Daoy (cell line): ENCODE measurements at places on chromosomes 4 and X. TPM values are rescaled to one million over a fixed set of nuclear protein-coding genes. Genes with fewer than 3 reads are reported as not detected.
A peak's percentile ranks its signal among the peaks of the same experiment; 100 is the strongest.

GUCY1A1 gene
- 1.4 and 1.5 TPM in 2 replicates for total RNA-seq

DNA sequence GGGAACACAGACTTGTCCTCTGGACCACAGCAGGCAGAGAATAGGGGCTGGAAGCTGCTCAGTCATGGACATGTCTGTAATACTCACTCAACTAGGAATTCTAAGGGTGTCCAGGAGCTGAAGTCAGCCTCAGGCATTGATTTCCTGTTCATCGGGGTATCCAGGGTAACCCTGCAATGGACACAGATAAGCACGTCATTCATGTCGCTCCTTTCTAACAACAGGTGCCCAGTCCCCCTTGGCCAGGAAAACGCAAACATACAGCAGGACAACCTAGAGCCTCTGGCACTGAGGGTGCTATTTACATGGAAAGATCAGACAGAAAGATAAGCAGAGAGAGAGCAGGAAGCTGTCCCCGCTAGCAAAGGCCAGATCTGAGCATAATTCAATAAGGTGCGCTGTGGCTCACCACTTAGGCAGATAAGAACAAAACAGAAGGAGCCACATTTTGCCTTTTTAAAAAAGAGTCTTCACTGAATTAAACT lies 21.3 kb downstream of the QDPR start:
- DNase-seq = no peak

KDM5C gene
- total RNA-seq = 44.1 and 55.8 TPM in 2 replicates

GLUD2 gene
- 0.51 and 2.6 TPM in 2 replicates for total RNA-seq

DNA sequence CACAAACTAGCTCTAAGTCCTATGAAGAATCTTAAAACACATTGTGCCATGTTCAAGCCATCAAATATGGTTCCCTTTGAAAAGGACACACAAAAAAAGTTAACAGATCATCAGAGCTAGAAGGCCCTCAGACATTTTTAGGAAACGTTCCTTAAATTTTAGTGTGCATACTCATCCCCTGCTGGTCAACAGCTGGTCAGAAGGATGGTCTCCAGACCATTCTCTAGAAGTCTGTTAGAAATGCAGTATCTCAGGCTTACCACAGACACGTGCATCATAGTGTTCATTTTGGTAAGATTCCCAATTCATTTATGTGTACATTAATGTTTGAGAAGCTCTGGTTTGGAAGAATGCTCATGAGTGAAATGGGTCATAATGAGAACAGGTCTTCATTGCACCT lies 523.1 kb downstream of the INPP4B start:
- DNase-seq = no peak

GRCh38 chrX:123504047-123504446 lies 228.8 kb downstream of the THOC2 start:
- no peak for DNase-seq

GRCh38 chr4:145316897-145317574 lies 136.6 kb upstream of the OTUD4 start:
- DNase-seq = no peak

- no peak for DNase-seq
Observed at GRCh38 chr4:14138106-14138505, 510.6 kb upstream of the BOD1L1 start.

DMRTC1 gene
- total RNA-seq = 0.46 TPM in 1 of 2 replicates, not detected in the other

SPANXN2 gene
- total RNA-seq = not detected in 2 replicates

POU3F4 gene
- 0.06 TPM in 1 of 2 replicates, not detected in the other for total RNA-seq

DNA sequence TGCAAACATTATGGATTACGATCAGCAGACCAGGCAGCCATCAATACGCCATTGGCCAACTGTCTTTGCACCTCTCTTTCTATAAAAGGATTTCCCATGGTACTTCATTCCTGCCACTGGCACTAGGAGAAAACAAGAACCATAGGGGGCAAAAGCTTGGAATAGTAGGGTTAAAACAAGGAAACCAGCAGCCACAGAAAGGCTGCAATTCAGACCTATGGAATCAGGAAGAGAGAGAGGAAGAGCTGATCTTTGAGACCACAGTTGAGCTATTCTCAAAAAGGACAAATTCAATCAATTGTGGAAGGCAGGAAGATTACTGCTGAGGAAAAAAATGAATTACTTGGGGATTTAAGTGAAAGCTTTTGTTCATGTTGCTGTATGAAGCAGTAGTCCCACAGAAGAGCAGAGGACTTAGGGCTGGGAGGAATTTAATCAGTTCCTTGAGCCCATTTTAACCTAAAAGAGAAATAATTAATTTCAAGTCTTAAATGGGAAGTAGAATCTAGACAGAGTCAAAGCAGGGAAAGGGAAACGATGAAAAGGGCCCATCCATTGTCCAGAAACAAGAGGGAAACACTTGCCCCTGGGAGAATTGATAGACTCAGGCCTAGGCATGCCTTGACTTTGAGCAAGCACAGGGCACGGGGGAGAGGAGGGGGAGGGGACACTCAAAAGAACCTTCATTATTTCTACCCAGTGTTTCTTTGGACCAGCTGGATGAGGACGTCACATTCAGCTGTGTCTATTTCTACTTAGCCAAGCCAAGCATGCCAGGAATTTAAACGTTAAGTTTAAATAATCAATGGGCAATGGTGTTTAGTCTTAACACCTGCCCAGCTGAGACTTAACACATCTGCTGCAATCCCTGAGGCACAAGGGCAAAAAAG lies 50.7 kb downstream of the SCD5 start:
- no peak for DNase-seq

- DNase-seq = no peak
Observed at GRCh38 chr4:104412344-104412743, 82.3 kb downstream of the CXXC4 start.

DNA sequence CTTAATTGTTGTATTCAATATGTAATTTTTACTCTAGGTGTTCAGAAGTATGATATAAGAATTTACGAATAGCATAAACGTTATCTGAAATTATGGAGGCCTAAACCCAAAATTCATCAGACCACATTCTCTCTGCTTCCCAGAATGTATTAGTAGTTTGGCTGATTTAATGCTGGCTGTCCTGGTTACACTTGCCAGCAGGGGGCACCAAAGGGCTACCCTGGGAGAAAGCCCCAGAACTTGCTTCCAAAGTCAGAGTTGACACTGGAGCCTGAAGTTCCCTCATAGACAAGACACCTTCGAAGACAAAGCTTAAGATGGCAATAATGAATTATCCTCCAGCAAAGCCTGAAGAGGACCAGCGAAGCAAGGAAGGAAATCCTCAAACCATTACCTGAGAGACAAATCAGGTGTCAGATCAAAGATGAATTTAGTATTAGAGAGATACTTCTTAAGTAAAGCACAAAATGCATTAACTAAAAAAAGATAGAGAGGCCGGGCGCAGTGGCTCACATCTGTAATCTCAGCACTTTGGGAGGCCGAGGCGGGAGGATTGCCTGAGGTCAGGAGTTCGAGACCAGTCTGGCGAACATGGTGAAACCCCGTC lies 11.3 kb upstream of the ANOS1 start:
- peak; percentile 36 for DNase-seq

RNF175 gene
- total RNA-seq = not detected in 2 replicates

PDZD4 gene
- 5.7 and 7.5 TPM in 2 replicates for total RNA-seq

GRCh38 chr4:1375761-1376322 lies 28.8 kb downstream of the UVSSA start:
- DNase-seq = no peak

SYTL4 gene
- 3.1 and 3.6 TPM in 2 replicates for total RNA-seq
